Hypothalamus (tissue), 51 donors: ENCODE measurements at places on chromosomes 5 and 9.

- no peak for DNase-seq
Measured at GRCh38 chr5:67842806-67843205, 372.8 kb upstream of the PIK3R1 start.

- DNase-seq = no peak
Measured at GRCh38 chr9:134418354-134418753, 92.1 kb downstream of the RXRA start.

GRCh38 chr9:112508377-112508776 lies 21.8 kb downstream of the KIAA1958 start:
- no peak for DNase-seq

DNA sequence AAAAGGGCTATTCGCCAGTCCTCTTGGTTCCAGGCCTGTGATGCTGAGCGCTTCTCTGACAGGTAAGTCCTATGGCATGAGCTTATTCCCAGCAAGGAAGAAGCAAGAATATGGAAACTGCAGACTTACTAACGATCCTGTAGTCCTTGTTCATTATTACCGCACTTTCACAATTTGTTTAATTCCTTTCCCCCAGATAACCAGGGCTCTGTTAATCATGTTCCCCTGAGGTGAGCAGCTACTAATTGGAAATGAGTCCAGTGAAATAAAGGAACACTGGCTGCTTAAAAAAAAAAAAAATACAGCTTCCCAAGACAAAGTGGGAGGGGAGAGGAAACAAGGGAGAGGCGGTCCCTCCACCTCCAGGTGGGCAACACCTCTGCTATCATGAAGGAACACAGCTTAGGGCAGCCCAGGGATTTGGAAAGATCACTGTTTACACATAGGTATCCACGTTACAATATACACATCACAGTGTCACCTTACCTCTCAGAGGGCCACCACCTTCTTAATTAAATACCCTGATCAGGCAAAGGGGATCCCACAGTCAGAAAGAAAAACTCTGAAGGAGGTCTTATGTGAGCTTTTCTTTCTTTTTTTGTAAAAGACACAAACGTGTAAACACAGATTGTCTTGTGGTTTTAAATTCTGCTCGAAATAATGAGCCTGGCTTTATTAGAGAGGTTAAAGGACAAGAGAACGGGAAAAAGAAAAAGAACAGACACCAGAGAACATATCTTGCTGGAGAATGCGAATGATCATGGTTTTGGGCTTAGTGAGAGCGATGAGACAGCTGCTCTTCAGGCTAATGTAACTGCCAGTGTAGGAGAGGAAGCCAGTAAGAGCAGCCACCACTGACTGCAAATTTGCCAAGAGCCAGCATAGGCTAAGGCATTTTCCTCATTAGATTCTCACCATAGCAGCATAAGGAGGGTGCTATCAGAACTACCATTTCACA lies 258.6 kb downstream of the CRB2 start:
- DNase-seq = no peak

DNA sequence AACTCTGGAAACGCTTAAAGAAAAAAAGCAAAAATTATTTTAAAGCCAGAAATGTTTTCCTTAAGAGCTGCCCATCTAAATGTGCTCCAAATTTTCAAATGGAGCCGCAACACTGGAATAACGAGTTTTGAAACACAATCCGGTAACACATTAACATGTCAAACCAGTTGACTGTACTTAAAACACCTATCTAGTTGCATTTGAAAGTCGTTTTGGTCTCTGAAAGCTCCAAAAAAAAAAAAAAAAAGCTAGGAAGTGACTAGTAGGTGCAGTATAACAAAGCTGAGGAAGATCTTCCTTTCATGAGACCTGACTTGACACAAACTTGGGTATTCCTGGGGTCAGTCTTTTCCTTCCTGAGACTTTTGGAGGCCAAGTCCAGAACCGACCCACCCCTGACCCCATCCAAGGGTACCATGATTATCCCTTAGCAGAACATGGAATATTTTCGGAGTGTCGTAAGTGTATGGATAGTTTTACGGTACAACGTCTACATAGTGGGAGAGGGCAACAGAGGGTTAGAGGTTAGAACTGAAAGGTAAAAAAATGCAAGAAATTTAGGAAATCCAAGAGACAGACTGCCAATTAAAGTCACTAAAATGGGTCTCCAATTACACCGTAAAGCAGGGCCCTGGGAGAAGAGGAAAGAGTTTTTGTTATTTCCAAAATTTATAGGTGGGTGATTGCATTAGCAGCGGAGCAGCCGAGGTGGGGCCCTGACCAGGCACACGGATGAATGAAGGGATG lies 812 bp downstream of the CETN3 start:
- no peak for DNase-seq

- DNase-seq = peak; percentile 77
Measured at GRCh38 chr9:107739601-107740082, 250.1 kb upstream of the KLF4 start.

DNA sequence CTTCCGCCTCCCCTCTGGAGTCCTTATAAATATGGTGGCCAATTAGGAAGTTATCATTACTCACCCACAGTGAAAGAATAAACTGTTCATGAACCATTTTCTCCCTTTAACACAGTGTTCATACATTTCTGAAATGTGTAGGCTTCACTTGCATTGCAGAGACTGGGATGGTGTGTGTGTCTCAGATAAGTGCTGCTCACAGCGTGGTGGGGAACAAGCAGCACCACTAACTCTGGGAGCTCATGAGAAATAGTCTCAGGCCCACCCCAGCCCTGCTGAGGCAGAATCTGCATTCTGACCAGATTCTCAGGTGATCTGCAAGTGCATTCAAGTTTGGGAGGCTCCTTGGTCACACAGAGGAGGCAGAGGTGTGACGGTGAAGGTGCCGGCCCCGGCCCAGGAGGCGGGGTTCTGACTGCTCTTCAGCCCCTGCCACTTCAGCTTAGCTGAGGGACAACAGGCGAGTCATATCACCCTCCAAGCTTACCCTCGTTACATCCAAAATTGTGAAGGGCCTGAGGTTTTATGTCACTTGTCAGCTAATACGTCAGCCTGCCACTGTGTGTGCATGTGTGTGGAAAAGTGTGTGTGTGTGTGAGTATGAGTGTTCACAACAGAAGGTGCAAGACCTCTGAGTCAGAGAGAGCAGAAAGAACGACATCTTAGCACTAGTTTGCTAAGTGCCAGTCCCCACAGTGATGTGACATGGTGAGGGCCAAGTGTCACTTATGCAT lies 34.7 kb downstream of the DAP start:
- no peak for DNase-seq

GRCh38 chr5:140259500-140259899 lies 43.4 kb downstream of the PFDN1 start:
- DNase-seq = no peak

DNA sequence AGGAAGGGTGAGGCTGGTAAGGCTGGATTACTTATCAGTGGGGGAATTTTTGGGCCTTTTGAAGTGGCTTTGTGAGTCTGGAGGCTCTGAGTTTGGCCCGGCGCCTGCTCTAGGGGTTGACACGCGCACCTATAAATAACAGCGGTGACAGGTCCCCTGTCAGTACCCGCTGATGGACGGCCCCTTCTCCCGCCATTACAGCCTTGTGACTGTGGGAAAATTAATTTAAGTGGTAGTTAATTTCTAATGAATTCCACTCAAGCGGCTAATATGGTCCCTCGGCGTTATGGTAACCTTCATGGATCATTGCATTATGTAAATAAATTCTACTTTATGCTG lies 16.5 kb downstream of the MRPL36 start:
- no peak for DNase-seq

DNA sequence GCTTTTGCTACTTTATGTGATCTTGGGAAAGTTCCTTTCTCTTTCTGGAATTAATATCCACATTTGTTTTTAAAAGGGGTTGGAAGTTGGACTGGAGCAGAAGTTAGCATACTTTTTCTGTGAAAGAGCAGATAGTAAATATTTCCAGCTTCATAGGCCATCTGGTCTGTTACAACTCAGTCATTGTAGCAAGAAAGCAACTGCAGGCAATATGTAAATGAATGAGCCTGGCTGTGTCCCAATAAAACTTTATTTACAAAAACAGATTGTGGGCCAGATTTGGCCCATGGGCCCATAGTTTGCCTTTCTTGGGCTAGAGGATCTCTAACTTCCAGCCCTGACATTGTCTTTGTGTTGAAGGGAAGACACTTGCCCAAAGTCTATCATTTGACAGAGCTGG lies 104.4 kb downstream of the ACTL7B start:
- no peak for DNase-seq

GRCh38 chr9:26504057-26504456 lies 388.5 kb downstream of the CAAP1 start:
- no peak for DNase-seq

GRCh38 chr5:73135429-73136054 lies 15.2 kb downstream of the TMEM171 start:
- DNase-seq = no peak

GRCh38 chr5:142215915-142216681 lies 107.5 kb downstream of the NDFIP1 start:
- DNase-seq = no peak

DNA sequence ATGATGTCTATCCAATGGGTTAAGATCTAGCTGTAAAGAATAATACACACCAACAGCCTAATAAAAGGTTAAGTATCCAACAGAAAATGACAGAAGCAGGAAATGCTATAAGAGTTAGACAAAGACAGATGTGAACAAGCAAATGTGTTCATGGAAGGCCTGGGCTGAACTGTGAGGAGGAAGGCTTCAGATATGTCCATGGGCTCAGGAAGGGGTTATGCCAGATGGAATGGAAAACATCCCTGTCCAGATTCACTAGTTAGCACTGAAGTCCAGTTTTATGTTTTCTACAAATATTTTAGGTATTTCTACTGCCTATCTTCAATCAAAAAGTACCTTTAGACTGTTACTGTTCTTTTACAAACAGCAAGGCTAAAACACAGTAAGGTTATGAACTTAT lies 27.1 kb downstream of the ERAP1 start:
- DNase-seq = no peak

DNA sequence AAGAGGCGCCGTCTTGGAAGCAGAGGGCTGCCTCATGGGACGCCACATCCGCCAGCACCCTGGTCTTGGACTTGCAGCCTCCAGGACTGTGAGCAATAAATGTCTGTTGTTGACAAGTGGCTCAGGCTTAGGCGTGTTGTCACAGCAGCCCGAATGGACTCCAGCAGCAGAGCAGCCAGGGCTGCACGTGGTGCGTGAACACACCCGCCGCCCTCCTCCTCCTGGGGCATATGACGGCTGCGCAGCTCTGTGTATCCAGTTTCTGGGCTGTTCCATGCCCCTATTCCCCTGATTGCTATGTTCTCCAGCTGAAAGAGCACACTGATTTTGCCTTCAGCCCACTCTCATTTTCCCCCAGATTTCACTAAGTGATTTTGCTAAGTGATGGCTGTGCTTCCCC lies 36.0 kb upstream of the CLPTM1L start:
- no peak for DNase-seq

- DNase-seq = no peak
Measured at GRCh38 chr5:96074460-96074859, 112.8 kb upstream of the ELL2 start.

DNA sequence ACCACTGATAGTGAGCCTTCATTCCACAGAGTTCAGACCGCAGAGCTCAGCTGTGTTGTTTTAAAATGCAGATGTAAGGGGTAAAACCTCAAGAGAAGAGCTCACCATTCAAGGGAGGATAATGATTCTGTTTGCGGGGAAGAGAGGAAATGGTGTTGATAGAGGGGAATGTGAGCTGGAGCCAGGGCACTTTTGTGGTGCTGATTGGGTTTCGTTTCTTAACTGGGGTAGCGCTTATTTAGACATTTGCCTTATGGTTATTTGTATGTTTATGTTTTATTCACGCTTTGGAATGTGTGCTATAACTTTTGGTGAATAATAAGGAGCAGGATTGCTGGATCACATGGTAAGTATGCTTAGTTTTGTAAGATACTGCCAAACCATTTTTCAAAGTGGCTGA lies 42.5 kb downstream of the STXBP1 start:
- no peak for DNase-seq

GRCh38 chr5:65809817-65810531 lies 88.0 kb downstream of the NLN start:
- DNase-seq = no peak

DNA sequence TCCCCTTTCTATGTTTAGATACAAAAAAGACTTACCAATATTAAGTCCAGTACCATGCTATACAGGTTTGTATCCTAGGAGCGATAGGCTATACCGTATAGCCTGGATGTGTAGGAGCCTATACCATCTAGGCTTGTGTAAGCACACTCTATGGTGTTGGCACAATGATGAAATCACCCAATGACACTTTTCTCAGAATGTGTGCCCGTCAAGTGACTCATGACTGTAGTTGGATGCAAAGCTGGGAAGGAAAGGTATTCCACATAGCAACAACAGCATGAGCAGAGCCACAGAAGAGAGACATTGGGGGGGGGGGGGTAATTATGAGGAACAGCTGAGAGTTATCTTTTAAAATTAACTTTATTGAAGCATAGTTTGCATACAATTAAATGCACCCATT lies 63.2 kb downstream of the TTLL11 start:
- no peak for DNase-seq

DNA sequence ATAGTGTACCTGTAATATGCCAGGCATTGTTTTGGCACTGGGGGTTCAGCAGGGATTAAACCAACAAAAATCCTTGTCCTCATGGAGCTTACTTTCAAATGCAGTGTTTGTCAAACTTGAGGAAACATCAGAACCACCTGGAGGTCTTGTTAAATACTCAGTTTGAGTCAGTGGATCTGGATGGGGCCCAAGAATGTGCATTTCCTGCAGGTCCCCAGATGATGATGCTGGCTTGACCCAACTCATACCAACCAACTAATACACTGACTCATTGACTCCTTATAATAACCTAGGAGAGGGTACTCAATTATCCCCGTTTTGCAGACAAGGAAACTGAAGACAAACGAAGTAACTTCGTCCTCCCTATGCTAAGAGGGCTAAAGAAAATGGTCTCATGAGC lies 11.3 kb downstream of the WWC1 start:
- no peak for DNase-seq

DNA sequence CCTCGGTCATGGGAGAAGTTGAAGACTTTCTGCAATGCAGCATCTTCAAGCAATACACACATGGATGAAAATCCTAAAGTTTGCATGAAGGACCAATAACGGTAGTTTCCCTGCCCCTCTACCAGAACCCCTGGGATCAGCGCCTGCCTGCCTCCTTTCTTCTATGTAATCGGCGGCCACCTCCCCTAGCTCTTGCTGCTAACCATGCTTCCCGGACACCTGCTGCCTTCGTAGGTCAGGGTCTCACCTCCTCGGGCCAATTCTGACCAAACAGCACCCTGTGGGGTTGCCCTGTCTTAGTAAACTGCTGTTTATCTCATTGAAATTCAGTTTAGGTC lies 388 bp upstream of the MED10 start:
- DNase-seq = no peak

GRCh38 chr5:395921-396530 lies 47.0 kb upstream of the EXOC3 start:
- no peak for DNase-seq
